ENCODE measurements at places on chromosomes 5 and 9.

GRCh38 chr5:148388696-148389095 is 4.9 kb downstream of the FBXO38 start:
- no peak for DNase-seq

- peak; percentile 18 for DNase-seq
Measured at GRCh38 chr9:134386951-134387831, 60.9 kb downstream of the RXRA start.

DNA sequence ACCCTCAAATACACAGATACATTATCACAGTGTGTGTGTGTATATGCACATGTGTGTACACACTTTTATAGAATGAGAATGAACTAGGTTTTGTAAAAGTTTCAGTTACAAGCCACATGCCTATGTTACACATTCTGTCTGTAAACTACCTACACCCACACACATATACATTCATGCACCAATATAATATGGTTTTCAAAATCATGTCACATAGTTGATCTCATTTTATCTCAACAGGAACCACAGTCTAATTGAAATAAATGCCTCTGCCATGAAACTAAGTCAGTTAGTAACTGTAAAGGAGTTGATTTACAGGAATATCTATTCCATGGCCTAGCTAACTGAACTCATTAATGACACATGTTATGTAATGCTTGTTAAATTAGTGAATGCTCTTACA is 646.6 kb downstream of the PDE4D start:
- DNase-seq = no peak

GRCh38 chr9:16689351-16689938 is 181.0 kb downstream of the BNC2 start:
- no peak for DNase-seq

DNA sequence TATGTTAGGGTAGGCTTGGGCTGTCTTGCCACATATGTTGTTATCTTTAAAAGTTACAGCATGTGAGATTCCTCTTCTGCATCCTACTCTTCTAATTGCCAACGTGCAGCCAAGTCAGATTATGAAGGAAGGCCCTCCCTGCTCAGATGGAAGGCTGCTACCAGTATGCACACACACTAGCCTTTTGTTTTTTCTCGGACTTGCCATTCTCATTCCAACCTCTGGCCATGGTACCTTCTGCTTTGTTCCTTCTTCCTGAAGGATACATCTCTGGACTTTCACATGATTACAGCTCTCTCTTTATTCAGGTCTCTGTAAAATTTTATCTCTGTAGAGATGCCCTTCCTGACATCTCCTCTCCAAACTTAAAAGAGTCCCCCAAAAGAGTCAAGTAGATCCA is 12.8 kb upstream of the OTP start:
- DNase-seq = no peak

DNA sequence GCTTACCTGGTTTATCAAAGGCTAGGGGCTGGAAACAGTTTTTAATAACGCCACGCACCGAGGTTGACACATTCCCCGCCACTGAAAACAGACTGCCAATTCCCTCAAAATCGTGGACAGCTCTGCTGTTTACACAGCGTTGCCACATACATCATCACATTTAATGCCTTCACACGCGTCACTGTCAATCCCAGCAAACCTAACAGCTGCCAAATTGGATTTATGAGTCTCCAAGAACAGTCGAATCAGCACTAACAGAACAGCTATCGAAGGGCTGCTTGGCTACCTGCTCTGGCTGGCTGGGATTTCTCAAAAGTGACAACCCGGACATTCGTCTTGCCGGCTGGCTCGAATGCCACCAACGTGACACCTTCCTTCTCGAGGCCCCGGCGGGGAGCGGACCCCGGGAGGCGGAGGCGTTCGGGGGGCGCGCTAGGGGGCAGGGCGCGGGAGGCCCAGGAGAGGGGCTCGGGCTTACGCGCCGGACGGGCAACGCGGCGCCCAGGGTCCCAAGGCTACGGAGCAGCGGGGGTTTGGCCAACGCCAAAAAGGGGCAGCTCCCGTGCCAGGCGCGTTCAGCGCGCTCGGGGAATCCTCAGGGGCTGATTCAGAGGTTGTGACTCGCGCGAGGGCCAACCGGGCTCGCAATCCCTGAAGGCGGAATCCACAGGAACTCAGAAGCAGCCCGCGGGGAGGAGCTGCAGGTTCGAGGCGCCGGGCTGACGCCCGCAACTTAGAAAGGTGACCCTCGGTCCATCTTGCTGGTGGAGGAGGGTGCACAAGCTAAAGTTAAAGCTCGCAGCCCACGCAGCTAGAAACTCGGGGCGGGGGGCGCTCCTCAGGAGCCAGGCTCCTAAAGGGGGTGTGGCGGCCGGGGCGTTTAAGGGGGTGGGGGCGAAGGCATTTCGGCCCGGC is 1.2 kb downstream of the CDC14B start:
- DNase-seq = peak; percentile 59

DNA sequence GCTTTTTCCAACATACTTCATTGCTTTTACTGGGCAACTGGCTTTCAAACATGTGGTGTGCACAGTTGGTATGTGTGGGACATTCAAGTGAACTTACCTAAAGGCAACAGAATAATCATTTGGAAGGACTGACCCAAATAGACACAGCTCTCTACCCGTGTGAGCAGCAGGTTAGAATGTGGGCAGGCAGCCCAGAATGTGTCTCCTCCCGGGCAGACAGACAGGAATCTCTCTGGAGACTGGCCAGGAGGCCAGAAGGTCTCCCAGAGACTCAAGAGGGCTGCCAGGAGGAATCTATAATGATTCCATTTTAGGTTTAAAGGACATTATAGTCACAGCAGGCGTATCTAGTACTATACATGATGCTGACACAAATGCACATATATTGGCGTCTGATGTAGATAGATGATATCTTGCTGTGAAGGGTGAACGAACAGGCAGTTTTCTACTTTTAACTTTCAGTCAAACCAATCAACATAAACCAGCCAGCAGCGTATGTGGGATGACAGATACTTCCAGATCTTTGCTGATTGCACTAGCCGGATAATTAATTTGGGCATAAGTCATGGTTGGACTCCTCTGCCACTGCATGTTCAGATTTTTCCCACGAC is 297.4 kb upstream of the ZNF608 start:
- peak; percentile 86 for DNase-seq

DNA sequence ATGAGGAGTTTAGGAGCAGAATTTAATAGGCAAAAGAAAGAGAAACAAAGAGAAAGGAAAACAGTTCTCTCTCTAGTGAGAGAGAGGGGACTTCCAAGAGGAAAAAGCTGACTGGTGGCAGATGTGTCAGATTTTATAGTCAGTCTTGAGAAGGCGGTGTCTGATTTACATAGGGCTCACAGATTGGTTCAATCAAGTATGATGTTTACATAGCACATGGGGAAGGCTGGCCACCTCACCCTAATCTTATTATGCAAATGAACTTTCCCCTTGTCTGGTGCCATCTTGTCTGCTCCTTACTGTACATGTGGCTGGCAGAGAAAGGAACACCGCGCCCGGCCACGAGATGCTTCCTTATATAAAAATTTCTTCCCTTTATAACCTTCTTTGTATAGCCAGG is 24.7 kb downstream of the UNC13B start:
- no peak for DNase-seq

- DNase-seq = no peak
Measured at GRCh38 chr5:1291611-1292080, 3.2 kb downstream of the TERT start.

GRCh38 chr5:168579488-168580226 is 489 bp upstream of the PANK3 start:
- peak; percentile 99 for DNase-seq

GRCh38 chr9:127803507-127804352 is 1.0 kb downstream of the FPGS start:
- DNase-seq = peak; percentile 58

- DNase-seq = no peak
Measured at GRCh38 chr9:107472581-107473340, 16.8 kb downstream of the KLF4 start.

DNA sequence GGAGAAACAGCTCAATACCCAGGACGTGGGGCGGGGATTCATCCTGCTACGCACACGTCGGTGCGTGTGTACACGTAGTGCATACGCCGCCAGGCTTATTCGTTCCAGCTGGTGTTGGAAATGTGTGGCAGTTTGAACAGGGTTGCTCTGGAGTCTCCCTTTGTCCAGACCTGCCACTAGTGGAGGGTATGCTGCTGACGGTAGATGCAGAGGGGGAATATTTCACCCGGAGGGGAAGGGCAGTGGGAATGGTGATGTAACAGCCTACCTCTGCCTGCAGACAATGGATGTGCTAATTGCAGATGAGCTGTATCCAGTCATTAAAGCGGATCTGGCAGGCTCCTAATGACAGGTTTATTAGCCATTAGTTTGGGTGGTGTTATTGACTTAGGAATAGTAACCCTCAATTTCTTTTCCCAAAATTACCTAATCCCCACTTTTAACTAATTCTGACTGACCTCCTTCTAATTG is 142.7 kb downstream of the PAX5 start:
- no peak for DNase-seq

- DNase-seq = no peak
Measured at GRCh38 chr5:1107167-1108022, 4.5 kb downstream of the SLC12A7 start.

- DNase-seq = no peak
Measured at GRCh38 chr5:74539986-74540385, 100.5 kb downstream of the ENC1 start.

- no peak for DNase-seq
Measured at GRCh38 chr5:158462349-158463114, 603.6 kb upstream of the CLINT1 start.

DNA sequence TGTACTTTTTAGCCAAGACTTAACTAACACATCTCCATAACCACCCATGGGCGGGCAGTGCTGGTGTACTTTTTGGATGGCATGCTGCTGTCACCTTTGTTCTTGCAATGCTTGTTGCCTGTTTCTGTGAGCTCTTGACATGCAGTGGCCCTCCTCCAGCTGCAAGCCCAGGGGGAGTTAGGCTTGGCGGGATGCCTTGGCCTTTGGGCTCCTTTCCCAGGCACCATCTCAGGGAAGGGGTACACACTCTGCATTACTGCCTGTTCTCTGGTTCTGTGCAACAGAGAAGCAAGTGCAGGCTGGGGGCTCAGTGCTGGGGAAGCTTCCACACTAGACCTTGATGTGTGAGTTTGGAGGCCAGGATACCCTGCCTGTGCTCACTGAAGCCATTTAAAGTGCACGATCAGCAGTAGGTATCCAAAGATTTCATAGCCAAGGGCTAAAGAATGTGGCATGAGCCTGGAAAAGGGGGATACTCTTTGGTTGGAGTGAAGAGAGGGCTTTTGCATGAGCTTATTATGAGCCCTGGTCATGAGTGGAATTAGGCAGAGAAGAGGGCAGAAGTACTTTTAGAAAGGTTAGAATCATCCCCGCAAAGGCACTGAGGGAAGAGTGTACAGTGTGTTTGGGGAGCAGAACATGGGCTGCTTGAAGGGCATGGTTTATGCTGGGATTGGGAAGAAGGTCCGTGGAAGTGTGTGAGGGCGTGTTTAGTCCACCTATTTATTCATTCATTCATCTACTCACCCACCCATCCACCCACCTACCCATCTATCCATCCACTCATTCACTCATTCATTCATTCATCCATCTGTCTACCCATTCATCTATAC is 22.5 kb downstream of the PSAT1 start:
- no peak for DNase-seq

- no peak for DNase-seq
Measured at GRCh38 chr5:106755789-106756188, 914.9 kb downstream of the EFNA5 start.

DNA sequence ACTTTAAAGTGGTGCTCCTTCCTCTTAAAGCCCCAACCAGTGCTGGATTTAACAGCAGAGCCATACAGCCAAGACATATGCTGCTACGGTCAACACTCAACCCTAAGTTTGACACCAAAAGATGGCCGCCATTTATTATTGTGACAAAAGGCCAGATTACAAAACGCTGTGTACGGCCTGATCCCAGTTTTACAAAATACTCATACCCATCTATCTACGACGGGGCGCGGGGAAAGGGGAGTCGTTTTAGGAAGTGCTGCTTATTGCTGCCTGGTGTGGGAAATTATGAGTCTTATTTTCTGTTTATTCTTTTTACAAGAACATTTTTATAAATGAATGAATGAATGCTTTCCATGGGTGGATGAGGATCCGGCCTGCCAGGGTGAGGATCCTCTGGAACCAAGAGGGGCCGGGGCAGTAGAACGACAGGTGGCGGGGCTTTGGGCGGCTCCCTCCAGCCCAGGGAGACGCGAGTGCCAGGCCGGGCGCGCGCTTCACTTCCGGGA is 457 bp upstream of the IDNK start:
- DNase-seq = no peak

DNA sequence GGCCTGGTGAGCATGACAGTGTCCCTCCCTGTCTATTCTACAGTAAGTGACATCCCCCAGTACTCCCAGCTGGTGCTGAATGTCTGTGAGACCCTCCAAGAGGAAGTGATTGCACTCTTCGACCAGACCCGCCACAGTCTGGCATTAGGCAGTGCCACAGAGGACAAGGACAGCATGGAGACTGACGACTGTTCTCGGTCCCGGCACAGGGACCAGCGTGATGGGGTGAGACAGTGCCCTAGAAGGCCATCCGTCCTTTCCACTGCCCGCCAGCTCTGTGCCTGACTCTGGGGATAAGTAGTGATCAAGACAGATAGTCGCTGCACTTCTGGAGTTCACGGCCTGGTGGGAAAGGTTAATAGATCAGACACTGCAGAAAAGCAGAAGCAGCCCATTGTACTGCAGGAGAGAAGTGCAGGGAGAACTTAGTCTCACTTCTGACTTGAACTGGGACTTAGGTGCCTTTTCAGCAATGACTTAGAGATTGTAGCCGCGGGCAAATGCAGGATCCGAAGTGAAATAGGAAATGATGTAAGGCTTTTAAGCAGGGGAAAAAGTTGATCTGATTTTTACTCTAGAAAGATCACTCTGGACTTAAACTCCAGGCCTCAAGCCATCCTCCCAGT is 28.4 kb downstream of the SH3GLB2 start:
- no peak for DNase-seq

DNA sequence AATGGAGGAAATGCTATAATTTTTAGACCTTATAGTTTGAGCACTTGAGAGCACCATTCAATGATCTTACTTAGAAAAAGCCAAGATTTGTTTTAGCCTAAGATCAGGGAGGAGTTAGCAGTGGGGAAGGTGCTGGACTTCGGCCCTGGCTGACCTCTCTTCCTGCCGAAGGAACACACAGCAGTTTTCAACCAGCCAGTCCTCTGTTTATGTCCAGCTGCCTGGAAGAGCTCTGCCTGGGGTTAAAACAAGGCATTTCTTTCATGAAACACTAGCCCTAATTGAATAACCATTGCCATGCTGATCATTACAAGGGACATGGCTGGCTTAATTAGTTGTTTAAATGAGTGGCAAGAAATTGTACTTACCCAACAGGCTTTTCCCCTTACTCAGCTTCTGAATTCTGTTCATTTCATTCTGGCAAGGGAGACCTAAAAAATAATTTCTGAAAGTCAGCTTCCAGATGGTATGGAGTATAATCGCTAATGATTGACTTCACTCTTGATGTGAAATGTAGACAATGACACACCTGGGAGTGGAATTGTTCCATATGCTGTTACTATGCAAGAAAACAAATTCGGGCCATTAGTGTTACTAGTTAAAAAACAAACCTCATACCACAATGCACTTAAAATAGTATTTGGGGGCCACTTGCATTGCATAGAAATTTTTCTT is 514.2 kb downstream of the SPOCK1 start:
- DNase-seq = no peak

- no peak for DNase-seq
Measured at GRCh38 chr9:34591917-34592866, 2.7 kb upstream of the CNTFR start.
